Sigmoid colon (tissue), 7 donors: ENCODE measurements at places on chromosomes 13 and 19. TPM values are rescaled to one million over a fixed set of nuclear protein-coding genes. Genes with fewer than 3 reads are reported as not detected.

Gene FBL
- total RNA-seq: 96.4 TPM

Gene CEACAM20
- total RNA-seq: not detected

Gene NLRP4
- not detected for total RNA-seq

Gene ITGBL1
- 1.8 TPM for total RNA-seq

Gene SPART
- total RNA-seq: 83.2 TPM

Gene CD22
- total RNA-seq: 4.8 TPM

Gene DPRX
- total RNA-seq: not detected

Gene TGFBR3L
- not detected for total RNA-seq

Gene SCAF1
- total RNA-seq: 10.9 TPM

Gene DCT
- 0.41 TPM for total RNA-seq

Gene LRRC63
- total RNA-seq: not detected

Gene NUDT15
- total RNA-seq: 8.9 TPM

Gene GNG7
- 1.8 TPM for total RNA-seq

- peak; percentile 88 for DNase-seq
Observed at GRCh38 chr13:114043421-114044053, 69.7 kb upstream of the C13orf46 start.

DNA sequence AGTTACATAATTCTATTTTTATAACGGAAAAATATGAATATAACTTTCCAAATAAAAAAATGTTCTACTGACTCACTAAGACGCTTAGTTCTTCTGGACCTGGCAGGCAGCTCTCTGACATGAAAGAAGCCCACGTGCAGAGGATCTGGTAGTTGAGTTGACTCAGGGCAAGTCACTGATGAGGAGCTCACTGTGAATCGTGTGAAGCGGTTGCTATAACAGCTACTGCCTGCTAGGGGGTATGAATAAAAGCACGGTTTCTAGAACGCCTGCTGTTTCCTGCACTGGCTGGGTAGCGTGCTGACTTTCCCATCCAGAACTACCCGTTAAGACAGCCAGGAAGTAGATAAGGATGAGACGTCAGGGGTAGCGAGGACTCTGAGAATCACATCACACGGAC, 54.7 kb upstream of the WASF3 start:
- peak; percentile 80 for DNase-seq

DNA sequence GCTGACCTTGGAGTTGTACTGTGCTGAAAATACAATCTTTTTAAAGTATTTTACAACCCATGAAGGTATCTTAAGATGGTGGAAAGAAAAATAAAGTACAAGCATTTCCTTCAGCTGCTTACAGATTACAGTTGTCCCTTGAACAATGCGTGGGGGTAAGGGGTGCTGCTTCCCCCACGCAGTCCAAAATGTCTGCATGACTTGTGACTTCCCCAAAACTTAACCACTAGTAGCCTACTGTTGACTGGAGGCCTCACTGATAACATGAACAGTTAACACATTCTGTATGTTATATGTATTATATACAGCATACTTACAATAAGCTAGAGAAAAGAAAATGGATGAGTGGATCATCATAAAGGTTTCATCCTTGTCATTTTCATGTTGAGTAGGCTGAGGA, 45.3 kb upstream of the ZNF599 start:
- no peak for DNase-seq

GRCh38 chr19:24072720-24073119, 14.3 kb upstream of the ZNF254 start:
- no peak for DNase-seq

- peak; percentile 91 for DNase-seq
Observed at GRCh38 chr19:13091400-13092157, 11.1 kb downstream of the LYL1 start.

DNA sequence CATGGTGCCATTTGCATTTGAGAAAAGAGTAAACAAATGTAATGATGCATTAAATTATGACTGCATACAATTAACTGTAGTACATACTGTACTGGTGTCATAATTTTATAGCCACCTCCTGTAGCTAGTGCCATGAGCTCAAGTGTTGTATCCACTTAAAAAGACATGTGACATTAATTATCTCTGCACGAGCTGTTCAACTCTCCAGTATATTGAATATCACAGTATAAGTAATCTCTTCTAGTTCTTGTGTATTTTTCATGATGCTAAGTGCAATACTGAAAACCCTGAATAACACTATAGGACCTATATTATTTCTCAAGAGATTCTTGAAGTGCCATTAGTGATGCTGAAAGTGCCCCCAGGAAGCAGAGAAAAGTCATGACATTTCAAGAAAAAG, 387.3 kb downstream of the PCDH17 start:
- no peak for DNase-seq

DNA sequence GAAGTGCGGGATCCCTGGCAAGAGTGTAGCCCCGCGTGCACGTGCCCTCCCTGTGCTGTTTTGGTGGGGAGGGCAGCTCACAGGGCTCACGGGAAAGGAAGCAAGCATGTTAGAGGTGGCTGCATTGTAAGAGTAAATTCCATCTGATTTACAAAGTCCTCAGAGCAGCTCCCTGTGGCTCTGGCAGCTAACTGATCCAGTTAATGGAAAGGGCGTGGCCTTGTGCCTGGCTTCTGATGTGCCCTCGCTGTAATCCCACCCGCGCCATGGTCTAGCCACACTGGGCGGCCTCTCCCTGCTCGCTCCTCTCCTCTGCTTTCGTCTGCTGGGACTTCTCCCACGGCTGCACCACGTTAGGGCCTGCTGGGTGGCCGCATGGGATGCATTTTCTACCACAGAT, 258.5 kb downstream of the FGF9 start:
- DNase-seq: no peak

GRCh38 chr19:41064974-41065569, 23.2 kb upstream of the CYP2A13 start:
- DNase-seq: no peak

GRCh38 chr13:42039457-42039945, 8.9 kb upstream of the DGKH start:
- DNase-seq: no peak

- no peak for DNase-seq
Observed at GRCh38 chr13:35489050-35489449, 12.6 kb upstream of the MAB21L1 start.

- no peak for DNase-seq
Observed at GRCh38 chr13:50441130-50441529, 402.4 kb downstream of the DLEU7 start.

- DNase-seq: no peak
Observed at GRCh38 chr13:42337808-42338600, 66.1 kb downstream of the AKAP11 start.

GRCh38 chr13:32417995-32418394, 9.9 kb downstream of the N4BP2L1 start:
- DNase-seq: no peak

GRCh38 chr19:46639358-46640182, 3.6 kb upstream of the GNG8 start:
- DNase-seq: peak; percentile 92

DNA sequence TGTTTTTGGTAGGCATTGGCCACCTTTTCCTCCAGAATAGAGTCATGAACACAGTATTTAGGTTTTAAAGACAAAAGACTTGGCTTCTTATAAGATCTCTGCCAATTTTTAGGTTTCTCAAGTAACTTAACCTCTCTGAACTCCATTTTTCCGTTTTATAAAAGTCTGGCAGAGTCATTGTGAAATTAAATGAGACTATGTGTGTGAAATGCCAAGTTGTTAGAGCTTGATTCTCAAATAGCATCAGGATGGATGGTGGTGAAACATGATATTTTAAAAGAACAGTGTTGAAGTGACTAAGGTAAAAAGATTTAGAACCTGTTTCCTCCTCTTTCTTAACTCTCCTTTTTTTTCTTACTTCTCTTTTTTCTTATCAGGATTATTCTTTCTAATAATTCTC, 617.7 kb upstream of the SLITRK1 start:
- DNase-seq: no peak

DNA sequence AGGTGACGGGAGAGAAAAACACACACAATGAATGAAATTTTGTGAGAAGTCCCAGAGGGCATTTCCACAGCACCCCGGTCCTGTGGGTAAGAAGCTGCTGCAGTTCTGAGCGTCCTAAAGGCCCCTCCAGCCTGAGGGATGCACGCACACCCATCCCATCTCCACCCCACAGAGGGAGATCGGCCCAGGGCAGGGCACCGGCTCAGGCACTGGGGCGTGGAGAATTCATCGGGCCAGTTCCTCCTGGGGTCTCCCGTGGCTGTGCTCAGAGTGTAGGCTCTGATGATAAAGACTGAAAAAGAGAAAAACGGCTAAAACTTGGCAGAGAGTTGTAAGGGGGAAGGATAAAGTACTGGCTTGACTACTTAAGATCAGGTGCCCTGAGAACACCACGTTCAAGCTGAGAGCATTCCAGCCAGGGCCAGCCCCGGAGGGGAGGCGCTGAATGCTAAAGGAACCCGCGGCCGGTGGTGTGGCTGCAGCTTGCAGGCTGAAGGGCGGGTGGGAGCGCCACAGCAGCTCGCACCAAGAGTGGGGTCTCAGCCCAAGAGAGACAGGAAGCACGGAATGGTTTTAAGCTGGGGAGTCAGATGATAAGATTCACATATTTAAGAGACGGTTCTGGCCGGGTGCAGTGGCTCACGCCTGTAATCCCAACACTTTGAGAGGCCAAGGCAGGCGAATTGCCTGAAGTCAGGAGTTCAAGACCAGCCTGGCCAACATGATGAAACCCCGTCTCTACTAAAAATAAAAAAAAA, 121.9 kb upstream of the SPACA7 start:
- no peak for DNase-seq

GRCh38 chr13:29905845-29906244, 55.4 kb upstream of the UBL3 start:
- no peak for DNase-seq

- peak; percentile 71 for DNase-seq
Observed at GRCh38 chr13:19845758-19846157, 17.7 kb downstream of the ZMYM5 start.

GRCh38 chr19:16359964-16360363, 35.3 kb downstream of the KLF2 start:
- DNase-seq: no peak

GRCh38 chr19:32476032-32476350, 70.4 kb downstream of the DPY19L3 start:
- DNase-seq: no peak

GRCh38 chr19:28485292-28485691, 727.7 kb downstream of the UQCRFS1 start:
- DNase-seq: no peak

DNA sequence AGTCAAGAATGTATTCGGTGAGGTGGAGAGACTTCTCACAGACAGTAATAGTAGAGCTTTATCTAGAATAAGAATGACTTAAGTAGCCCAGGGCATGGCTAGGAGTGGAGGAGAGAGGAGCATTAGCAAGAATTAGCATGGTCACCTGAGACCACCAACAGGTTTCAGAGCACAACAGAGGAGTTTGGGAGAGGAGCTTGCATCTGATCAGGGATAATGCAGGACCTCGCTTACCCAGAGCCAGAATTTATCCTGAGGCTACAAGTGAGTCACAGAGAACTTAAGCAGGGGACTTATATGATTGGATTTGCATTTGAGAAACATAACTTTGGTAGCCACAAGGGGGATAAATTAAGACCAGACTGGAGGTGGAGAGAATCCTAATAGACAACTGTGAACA, 102.1 kb upstream of the FNDC3A start:
- DNase-seq: no peak

DNA sequence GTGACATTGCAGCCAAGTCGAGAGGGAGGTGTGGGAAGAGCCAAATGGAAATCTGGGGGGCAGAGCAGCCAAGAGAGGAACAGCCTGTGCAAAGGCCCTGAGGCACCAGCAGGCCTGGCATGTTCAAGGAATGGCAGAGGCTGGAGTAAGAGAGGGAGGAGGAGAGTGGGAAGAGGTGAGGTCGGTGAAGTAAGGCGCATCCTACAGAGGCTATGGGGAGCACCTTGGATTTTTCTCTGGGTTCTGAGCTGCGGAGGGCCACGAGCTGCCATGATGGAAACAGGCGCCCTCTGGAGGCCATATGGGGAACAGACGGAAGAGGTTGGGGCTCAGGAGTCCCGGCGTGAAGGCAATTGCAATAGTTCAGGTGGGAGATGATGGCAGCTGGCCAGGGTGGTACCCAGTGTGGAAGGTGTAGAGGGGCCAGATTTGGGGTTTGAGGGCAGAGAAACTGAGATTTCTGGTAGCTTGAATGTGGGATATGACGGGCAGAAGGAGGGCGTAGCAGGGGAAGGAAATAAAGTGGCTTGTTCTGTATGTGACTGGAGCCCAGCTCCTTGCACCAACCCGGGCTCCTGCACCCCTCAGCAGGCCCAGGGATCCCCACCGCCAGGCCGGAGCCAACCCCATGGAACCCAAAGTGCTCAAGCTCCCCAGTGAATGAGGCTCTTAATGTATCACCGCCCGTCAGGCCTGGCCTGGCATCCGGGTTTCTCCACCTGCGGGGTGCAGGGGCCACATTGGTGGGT, 20.5 kb upstream of the STRN4 start:
- peak; percentile 68 for DNase-seq

DNA sequence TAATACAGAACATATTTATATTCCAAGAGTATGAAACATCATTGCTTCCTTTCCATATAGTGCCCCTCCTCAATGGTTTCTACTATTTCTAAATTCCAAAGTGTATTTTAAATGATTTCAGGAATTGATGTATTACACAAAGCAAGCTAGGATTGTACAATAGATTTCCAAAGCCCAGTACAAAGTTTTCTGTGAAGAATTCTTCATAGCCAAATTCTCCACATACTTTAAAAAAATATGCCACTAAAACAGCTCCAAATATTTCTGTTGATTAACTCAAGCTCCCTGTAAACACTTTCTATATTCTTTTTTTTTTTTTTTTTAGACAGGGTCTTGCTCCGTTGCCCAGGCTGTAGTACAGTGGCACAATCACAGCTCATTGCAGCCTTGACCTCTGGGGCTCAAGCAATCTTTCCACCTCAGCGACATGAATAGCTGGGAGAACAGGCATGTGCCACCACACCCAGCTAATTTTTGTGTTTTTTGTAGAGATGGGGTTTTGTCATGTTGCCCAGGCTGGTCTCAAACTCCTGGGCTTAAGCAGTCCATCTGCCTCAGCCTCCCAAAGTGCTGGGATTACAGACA, 50.6 kb downstream of the ELF1 start:
- no peak for DNase-seq

- DNase-seq: no peak
Observed at GRCh38 chr13:31860002-31860401, 120.7 kb downstream of the RXFP2 start.

- DNase-seq: no peak
Observed at GRCh38 chr13:41740479-41740878, 220.4 kb downstream of the VWA8 start.

GRCh38 chr19:34972163-34972705, 8.2 kb upstream of the ZNF792 start:
- no peak for DNase-seq

- DNase-seq: no peak
Observed at GRCh38 chr19:11227195-11227886, 12.1 kb upstream of the ANGPTL8 start.

- DNase-seq: no peak
Observed at GRCh38 chr13:82412749-82413148, 1469.5 kb downstream of the SLITRK1 start.
